8988T (cell line): ENCODE measurements at places on chromosomes 6 and 20.

DNA sequence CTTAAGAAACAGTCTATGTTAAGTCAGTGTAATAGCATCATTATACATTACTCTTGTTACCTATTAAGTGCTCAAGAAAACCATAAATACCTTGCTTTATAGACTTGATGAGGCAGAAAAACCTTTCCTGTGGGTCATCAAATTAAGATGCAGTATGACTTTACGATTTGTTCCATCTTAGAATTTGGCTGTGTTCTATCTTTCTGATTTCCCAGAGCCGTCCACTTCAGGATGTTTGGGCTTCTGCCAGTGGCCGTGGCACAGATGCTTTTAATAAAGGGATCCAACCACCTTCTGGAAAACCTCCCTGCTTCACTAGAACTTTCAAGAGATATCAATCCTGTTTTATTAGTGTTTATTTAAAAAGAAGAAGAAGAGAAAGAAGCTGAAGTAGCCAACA lies 71.2 kb downstream of the PDE7B start:
- no peak for DNase-seq

DNA sequence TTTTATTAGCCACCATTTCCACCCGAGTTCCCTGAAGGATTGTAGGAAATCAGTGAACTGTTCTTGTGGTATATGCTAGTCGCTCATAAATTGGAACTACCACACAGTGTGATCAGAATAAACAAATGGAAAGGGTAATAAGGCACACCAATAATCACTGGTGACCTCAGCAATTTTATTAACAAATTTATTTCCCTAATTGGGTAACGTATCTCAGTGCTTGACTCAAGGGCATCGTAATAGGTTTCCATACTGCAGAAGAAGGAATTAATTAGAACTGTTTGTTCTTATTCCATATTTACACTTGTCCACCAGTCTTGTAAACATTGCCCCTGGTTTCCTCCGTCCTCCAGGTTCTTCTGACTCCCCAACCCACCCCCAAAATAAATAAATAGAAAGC lies 10.0 kb upstream of the UQCC2 start:
- DNase-seq = no peak

DNA sequence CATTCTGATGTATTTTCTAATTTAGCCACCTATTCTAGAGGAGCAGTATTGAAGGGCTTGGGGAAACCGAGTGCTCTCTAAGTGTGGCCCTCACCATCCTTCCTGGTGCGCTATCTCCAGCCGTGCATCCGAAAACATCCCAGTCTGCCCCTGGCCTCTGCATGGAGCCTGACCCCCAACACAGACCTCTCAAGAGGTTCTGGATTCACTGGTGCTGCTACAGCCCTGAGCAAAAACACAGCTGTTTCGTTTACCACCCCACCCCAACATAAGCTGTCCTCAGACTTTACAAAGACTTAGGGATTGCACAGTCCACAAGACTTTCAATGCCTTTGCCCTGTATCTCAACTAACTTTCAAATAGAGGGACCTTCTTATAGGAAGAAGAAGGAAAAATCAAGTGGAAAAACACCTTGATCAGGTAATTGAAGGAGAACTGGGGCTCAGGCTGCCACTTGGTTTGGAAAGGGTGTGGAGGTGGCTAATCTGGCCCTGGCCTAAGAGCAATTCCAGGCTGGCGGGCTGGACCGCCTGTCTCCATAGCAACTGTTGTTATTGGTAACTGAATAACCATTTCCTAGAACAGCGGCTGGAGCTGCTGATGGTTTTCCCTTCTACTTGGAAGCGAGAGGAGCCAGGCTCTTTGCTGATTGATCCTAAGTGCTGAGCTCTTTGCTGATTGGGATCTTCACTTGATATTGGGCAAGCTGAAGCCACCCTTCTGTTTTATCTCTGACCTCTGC lies 90.2 kb upstream of the TOX2 start:
- no peak for DNase-seq

- no peak for DNase-seq
These were observed 21.2 kb downstream of the TGM2 start for GRCh38 chr20:38143646-38144554.

- peak; percentile 16 for DNase-seq
These were observed 226.0 kb downstream of the TPBG start for GRCh38 chr6:82589509-82590206.

- no peak for DNase-seq
These were observed 24.8 kb downstream of the NFYA start for GRCh38 chr6:41097467-41098090.

DNA sequence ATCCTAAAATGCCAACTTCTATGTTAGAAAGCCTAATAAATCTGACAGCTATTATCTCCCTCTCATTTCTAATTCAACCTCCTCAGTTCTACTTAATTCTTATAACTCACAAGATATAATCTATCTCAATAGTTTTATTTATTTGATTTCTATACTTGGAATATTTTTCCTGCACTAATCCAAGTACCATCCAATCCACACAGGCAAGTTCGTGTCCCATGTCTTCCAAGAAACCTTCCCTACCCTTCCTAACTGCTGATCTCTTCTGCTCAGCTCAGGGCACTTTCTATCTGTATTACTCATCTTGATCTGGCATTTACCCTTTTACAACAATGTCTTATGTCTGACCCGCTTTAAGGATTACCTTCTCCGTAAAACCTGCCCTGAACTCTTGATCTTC lies 18.2 kb downstream of the NCOA5 start:
- no peak for DNase-seq

GRCh38 chr20:46333161-46333991 lies 25.1 kb upstream of the CDH22 start:
- no peak for DNase-seq

DNA sequence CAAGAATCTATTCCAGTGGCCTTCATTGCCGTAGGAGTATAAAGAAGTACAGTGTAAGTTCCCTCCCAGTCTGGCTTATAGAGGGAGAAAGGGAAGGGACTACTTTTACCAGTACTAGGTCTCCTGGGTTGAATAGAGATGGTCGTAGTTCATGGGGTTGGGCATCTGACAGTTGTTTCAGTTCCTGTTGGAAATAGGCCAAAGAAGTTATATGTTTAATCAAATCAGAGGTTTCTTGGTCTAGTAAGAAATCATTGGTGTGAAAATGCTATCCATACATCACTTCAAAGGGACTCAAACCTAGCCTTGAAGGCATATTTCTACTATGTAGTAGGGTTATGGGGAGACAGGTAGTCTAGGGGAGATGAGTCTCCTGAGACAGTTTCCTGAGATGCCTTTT lies 45.6 kb upstream of the MAN1A1 start:
- DNase-seq = no peak

GRCh38 chr20:56420028-56420427 lies 8.0 kb downstream of the CASS4 start:
- no peak for DNase-seq

GRCh38 chr6:17305219-17306001 lies 24.2 kb downstream of the RBM24 start:
- no peak for DNase-seq

DNA sequence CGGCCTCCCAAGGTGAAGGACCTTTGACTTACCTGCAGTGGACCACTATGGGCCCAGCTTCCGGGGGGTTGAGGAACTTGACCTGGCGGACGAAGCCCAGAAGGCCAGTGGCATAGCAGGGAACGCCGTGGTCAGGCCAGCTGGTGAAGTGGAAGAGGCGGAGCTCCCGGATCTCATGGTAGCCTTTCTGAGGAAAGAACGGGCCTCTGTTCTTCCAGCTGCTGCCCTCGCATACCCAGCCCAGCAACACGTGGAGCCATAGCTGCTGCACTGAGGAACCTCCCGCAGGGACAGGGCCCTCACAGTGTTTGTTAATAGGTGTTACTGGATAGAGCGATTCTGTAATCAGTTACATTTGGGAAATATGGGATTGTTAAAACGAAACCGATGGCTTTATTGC lies 492.1 kb upstream of the CHD6 start:
- DNase-seq = no peak

DNA sequence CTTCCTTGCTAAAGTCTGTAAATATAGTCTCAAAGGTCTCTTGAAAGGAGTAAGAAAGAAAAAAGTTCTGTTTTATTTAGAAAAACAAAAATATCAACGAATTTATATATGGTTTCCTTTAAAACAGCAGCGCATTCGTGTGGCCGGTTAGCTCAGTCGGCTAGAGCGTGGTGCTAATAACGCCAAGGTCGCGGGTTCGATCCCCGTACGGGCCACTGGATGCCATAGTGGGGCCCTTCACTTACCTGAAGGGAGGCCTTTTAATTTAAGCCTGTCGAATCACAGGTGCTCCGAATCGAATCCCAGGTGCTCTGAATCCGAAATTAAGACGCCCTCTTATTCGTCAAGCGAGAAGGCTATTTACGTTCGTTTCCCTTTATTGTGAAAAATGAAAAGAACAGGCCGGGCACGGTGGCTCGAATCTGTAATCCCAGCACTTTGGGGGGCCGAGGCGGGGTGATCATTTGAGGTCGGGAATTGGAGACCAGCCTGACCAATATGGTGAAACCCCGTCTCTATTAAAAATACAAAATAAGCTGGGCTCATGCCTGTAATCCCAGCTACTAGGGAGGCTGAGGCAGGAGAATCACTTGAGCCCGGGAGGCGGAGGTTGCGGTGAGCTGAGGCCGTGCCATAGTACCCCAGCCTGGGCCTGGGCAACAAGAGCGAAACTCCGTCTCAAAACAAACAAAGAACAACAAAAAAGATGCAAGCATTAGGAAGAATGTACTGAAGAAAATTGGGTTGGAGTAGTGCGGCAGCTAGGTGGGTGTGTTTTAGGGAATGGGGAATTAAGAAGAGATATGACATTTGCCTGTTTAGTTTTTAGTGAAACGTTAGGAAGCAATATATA lies 195.8 kb upstream of the ZNF184 start:
- DNase-seq = peak; percentile 42

- no peak for DNase-seq
These were observed 13.7 kb upstream of the RTF2 start for GRCh38 chr20:56454754-56455153.

DNA sequence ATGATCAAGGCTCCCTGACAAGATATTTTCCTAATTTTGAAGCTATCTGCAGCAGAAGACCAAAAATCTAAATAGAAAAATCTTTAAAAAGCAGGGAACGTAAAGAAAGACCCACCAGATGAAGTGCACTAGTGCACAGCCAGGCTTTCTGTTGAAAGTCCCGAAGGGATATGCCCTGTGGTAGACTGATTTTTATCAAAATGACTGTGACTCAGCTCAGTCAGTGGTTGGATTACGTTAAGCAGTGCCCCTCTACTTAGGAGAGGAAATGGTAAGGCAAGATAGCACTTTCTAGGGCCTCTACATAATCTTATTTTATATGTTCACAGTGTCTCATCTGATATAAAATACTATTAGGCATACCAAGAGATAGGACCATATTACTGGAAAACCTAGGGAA lies 123.4 kb upstream of the RAB32 start:
- no peak for DNase-seq

DNA sequence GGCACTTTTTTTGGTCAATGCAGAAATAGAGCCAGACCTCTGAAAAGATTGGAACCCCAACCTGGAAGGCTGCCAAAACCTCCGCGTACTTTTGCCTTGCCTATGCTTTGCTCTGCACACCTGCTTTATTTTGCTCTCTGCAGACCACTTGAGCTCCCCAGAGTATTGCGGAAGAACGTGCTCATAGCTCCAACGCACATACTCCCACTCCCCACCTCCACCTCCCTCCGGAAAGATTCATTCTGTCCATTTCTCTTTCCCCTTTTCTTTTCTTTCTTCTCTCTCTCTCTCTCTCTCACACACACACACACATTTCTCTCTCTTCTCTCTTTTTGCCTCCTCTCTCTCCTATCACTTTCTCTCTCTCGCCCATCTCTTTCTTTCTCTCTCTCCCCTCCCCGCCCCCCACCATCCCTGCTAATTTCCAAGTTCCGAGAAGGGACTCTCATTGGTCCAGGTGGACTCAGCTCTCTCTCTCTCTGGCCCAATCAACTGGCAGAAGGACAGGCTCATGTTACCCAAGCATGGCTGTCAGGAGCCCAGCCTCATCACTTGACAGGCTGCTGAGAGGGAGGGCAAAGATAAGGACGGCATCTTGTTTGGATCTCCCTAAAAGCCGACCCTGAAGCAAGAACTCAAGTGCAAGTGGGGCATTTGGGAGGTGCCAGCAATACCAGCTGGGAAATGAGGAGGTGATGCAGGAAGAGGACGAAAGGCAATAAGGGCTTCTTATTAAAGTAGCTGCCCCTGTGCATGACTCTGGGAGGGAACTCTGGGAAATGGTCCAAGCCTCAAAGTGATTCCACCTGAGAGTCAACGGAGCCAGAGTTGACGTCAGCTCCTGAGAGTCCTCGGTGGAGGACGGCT lies 246.1 kb downstream of the LY86 start:
- DNase-seq = no peak

GRCh38 chr6:80605165-80605989 lies 498.9 kb downstream of the BCKDHB start:
- no peak for DNase-seq

DNA sequence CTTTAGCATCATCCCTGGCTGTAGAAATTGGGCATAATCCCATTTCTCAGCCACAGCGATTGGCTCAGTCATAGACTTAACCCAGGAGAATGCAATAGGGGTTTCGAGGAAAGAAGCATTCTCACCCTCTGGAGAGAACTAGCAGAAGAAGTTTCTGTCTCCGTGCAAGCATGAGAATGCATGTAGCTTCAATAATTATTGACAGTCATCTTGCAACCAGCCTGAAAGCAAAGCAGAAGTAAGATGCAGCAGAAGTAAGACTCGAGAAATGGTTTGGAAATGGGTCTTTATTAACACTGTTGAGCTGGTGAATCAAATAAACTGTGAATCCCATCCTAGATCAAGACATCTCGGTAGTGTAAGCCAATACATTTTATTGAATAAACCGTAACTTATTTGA lies 828.8 kb upstream of the GJE1 start:
- no peak for DNase-seq

DNA sequence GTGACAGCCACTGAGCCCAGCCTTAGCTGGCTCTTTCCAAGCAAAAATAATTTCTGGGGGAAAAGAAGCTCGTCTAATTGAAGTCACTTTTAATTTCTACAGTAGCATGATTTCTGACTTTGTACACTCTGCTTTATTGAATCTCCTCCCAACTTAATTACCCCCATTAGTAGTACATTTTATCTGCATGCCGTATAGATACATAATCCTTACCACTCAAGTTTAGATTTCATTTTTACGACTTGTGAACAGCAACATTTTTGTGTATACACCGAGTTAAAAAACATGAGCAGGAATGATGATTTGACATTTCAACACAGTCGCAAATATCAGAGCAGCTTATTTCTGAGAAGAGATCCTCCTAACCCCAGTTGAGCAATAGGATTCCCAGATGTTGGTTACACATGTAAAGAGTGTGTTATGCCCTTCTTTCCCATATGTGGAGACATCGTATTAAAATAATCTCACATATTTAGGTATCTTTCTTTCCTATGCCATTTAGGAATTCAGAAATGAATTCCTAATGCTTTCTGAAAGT lies 127.3 kb upstream of the MTHFD1L start:
- DNase-seq = no peak

GRCh38 chr6:107666084-107666980 lies 157.8 kb downstream of the SCML4 start:
- DNase-seq = no peak

DNA sequence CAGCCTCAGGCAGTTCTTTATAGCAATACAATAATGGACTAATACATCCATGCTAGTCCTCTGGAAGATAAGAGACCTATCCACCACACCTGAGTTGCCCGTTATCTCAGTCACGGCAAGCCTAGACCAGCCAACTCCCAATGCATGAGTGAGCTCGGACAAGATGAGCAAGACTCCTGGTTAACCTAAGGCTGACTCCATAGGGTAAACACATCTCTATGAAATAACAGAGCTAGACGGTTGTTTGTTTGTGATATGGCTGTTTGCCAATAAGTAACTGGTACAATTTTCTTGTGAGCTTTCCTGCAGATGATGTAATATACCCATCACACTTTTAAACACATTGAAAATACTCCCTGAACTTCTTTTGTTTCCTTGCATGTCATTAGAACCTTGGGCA lies 70.6 kb upstream of the PHACTR1 start:
- no peak for DNase-seq
